ENCODE measurements at places on chromosomes 3 and 15. TPM values are rescaled to one million over a fixed set of nuclear protein-coding genes. Genes with fewer than 3 reads are reported as not detected.

Gene FOXL2NB
- 0.05 TPM for polyA plus RNA-seq

Gene SEMA3F
- 33.1 TPM for polyA plus RNA-seq

Gene MKRN2OS
- 1.5 TPM for polyA plus RNA-seq

Gene GOLGA6L4
- polyA plus RNA-seq: 22.4 TPM

Gene GRAMD2A
- polyA plus RNA-seq: 6.0 TPM

Gene GMNC
- polyA plus RNA-seq: not detected

Gene TMC3
- polyA plus RNA-seq: 0.22 TPM

Gene RAF1
- polyA plus RNA-seq: 128 TPM

Gene CTXN2
- not detected for polyA plus RNA-seq

Gene PCCB
- 33.0 TPM for polyA plus RNA-seq

Gene CPNE4
- 1.5 TPM for polyA plus RNA-seq

Gene APBA2
- polyA plus RNA-seq: 8.5 TPM

Gene SLCO2A1
- 61.7 TPM for polyA plus RNA-seq

Gene SPATA16
- not detected for polyA plus RNA-seq

Gene SPTBN5
- polyA plus RNA-seq: 1.4 TPM

Gene SLC24A5
- polyA plus RNA-seq: 0.31 TPM

Gene CP
- 4.3 TPM for polyA plus RNA-seq

Gene TLR9
- polyA plus RNA-seq: 0.29 TPM

Gene TEX264
- polyA plus RNA-seq: 34.6 TPM

Gene ACKR2
- polyA plus RNA-seq: 1.7 TPM

Gene SEMA7A
- polyA plus RNA-seq: 4.6 TPM

Gene TUSC7
- polyA plus RNA-seq: not detected

Gene SLC2A2
- 2.2 TPM for polyA plus RNA-seq

Gene CYP1A2
- 0.46 TPM for polyA plus RNA-seq

Gene FEZF2
- polyA plus RNA-seq: not detected

Gene ANKRD34C
- not detected for polyA plus RNA-seq

Gene POPDC2
- polyA plus RNA-seq: 4.9 TPM

Gene SLC28A1
- polyA plus RNA-seq: 0.13 TPM

Gene SLC28A2
- 0.33 TPM for polyA plus RNA-seq

Gene SUCNR1
- polyA plus RNA-seq: 0.15 TPM

Gene MESP2
- polyA plus RNA-seq: not detected

Gene ERC2
- 2.2 TPM for polyA plus RNA-seq

Gene DUOX2
- 0.28 TPM for polyA plus RNA-seq

Gene APOD
- 4.3 TPM for polyA plus RNA-seq

Gene TRAT1
- polyA plus RNA-seq: 0.24 TPM

Gene CCR3
- polyA plus RNA-seq: not detected

Gene GNAT1
- polyA plus RNA-seq: not detected

Gene ACTC1
- 1.3 TPM for polyA plus RNA-seq

Gene TGM5
- not detected for polyA plus RNA-seq

Gene CFAP91
- 7.8 TPM for polyA plus RNA-seq

Gene NR2E3
- 0.77 TPM for polyA plus RNA-seq

Gene ACY1
- 43.1 TPM for polyA plus RNA-seq

Gene IL5RA
- polyA plus RNA-seq: 3.3 TPM

Gene MYL3
- polyA plus RNA-seq: 25.7 TPM

Gene CSNK1G1
- polyA plus RNA-seq: 12.2 TPM

Gene TM4SF1
- 93.6 TPM for polyA plus RNA-seq

Gene SST
- 1.6 TPM for polyA plus RNA-seq
